Stimulated activated CD4-positive, alpha-beta T cell treated with anti-CD3 and anti-CD28 coated beads, Interleukin-2, amount 100 ng/mL, for 24 hours (primary cell): ENCODE measurements at places on chromosomes 6 and 20.

GRCh38 chr6:125802943-125803377 is 12.2 kb downstream of the NCOA7 start:
- DNase-seq: no peak

DNA sequence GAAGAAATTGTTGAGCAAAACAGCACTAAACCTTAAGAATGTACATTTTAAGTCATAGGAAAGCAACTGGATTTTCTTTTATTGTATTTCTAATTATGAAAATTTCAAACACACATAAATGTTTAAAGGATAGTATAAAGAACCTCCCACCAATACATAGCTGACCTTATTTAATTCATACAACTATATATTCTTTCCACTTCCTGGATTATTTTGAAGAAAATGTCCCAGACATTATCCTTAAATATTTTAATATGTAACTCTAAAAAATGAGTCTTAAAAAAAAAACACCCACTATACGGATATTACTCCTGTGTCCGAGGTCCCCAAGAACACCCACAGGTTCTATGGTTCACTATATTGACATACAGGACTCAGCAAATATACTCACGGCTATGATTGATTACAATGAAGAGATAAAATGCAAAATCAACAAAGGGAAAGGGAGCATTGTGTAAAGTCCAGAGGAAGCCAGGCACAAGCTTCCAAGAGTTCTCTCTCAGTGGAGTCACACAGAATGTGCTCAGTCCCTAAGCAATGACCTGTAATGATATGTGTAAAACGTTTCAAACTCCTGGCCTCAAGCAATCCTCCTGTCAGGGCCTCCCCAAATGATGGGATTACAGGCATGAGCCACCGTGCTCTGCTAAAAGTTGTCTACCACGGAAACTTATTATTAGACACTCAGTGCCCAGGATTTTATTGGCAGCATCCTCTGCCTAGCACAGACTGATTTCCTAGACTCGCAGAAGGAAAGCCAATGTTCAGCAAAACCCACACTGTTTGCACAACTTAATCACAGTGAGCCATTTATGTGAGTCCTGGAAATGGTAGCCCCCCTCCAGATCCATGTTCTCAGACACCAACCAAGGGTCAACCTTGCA is 23.2 kb downstream of the GLYATL3 start:
- no peak for DNase-seq

GRCh38 chr6:93293460-93293859 is 125.9 kb downstream of the EPHA7 start:
- no peak for DNase-seq

DNA sequence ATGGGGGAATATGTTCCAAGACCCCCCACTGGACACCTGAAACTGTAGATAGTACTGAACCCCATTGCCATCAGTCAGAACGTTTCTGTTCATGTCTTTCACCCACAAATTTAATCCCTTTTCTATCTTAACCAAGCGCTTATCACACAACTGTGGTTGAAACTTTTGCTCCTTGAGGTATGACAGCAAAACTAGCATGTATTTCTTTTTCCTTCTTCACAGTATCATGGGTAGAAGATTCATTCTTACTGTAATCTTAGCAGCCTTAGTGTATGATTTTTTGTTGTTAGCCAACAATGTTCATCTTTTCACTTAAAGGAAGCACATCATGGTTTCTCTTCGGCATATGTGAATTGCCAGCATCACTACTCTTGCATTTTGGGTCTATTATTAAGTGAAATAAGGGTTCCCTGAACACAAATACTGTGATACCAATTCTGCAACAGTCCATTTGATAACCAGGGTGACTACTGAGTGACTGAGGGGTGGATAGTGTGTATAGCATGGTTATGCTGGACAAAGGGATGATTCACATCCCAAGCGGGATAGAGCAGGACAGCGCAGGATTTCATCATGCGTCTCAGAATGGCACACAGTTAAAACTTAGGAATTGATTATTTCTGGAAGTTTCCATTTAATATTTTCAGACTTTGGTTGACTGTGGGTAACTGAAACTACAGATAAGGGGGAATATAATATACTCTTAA is 41.8 kb downstream of the KCNS1 start:
- no peak for DNase-seq

GRCh38 chr6:103326760-103327757 is 1532.7 kb downstream of the HACE1 start:
- DNase-seq: no peak
